ENCODE measurements at places on chromosomes 2 and 18. TPM values are rescaled to one million over a fixed set of nuclear protein-coding genes. Genes with fewer than 3 reads are reported as not detected.

The FHL2 gene
- polyA plus RNA-seq = 6.7 TPM

GRCh38 chr2:216346781-216347180, 25.5 kb downstream of the MARCHF4 start:
- DNase-seq = no peak

DNA sequence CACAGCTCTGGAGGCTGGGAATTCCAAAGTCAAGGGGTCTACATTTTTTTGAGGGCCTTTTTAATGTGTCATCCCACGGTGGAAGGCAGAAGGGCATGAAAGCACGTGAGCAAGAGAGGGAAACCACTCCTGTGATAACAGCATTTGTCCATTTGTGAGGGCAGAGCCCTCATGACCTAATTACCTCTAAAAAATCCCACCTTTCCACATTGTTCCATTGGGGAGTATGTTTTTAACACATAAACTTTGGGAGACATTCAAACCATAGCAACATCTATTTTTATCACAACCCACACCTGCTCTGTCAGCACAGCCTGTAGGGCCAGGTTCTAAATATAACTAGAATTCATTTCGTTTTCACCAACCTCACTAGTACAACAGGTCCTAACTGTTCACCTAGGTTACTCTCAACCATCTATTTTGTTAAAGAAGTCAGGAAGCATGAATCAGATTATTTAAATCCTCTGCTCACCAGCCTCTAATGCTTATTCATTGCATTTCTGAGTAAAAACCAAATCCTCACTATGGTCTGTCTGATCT, 92.2 kb upstream of the DPP10 start:
- DNase-seq = no peak

DNA sequence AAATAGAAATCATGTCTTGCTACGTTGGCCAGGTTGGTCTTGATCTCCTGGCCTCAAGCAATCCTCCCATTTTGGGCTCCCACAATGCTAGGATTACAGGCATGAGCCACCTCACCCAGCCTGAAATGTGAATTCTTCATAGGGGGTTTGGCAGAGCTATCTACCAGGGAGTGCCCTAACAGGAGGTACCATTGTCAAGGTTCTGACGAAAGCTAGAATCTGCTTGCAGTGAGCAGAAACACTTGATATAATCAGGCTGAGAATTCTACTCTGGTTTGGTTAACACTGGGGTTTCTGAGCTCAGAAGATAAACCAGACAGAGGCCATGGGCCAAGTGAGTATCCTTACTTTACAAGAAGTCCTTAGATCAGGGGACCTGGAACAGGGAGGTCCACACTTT, 7.2 kb upstream of the LAMA3 start:
- DNase-seq = no peak

GRCh38 chr2:69499966-69500365, 62.7 kb upstream of the NFU1 start:
- no peak for DNase-seq

DNA sequence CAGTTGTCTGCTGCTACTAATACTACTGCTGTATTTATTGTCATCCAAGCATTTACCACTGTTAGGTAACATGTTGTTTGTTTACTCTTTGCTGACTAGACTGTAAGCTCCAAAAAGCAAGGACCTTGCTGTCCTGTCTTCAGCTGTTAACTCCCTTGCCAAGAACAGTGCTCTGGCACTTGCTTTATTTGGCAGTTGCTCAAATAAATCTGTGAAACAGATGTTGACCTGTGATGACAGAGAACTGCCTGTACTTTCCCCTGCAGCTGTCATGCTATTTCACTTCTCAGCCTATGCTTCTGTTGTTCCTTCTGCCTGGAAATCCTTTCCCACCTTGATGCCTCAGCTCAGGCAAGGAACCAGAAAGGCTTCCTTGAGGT, 181.2 kb downstream of the ATAD2B start:
- DNase-seq = peak; percentile 28
